Calu3 (cell line): ENCODE measurements at places on chromosomes 11 and 22. TPM values are rescaled to one million over a fixed set of nuclear protein-coding genes. Genes with fewer than 3 reads are reported as not detected.

- no peak for DNase-seq
These were observed 166.4 kb downstream of the CASP12 start for GRCh38 chr11:104731890-104732289.

- DNase-seq: no peak
These were observed 3.5 kb downstream of the OR5P2 start for GRCh38 chr11:7793233-7793632.

- DNase-seq: peak; percentile 80
These were observed 49.0 kb downstream of the OR4D9 start for GRCh38 chr11:59560290-59560701.

GRCh38 chr11:59208956-59209355 lies 3.8 kb downstream of the MPEG1 start:
- no peak for DNase-seq

DNA sequence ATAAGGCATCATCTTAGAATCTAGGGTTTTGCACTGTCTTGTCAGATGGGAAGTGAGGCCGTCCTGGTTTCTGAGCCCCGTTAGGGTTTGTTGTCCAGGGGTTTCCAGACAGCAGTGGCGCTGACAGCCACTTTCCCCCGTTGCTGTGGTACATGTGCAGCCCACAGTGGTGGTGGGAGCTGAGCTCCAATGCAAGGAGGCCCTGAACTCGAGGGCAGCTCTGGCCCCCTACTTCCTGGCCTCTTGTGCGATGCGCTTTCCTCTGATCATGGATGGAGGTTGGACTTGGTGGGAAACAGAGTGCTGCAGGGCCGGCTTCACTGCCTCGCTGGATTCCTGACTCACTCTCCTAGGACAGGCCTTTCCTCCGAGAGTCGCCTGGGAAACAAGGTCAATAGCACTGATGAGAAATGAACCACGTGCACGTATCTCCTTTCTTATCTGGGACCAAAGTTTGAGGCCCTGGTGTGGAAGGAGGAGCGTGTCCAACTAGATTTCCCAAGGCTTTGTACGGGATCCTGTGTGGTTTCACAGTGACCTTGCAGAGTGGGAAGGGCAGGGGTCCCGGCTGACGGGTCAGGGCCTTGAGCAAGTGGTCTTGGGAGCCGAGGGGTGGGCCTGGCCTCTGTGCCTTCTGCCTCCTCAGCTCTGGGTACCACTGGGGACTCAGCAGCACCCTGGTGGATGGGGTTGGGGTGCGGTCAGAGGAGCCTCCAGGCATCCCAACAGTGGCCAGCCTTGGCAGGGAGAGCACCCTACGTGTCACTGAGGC lies 3.7 kb downstream of the PHRF1 start:
- no peak for DNase-seq

KREMEN1 gene
- total RNA-seq: 2.1 and 2.8 TPM in 2 replicates
